NCI-H2081 (cell line): ENCODE measurements at places on chromosomes 1 and 21.

- no peak for DNase-seq
Observed at GRCh38 chr21:20270365-20271055, 727.7 kb upstream of the NCAM2 start.

GRCh38 chr1:119452091-119452490, 37.1 kb downstream of the HSD3B2 start:
- no peak for DNase-seq

GRCh38 chr21:26593800-26594199, 20.7 kb upstream of the CYYR1 start:
- no peak for DNase-seq

- DNase-seq = no peak
Observed at GRCh38 chr1:18561967-18562366, 68.7 kb upstream of the PAX7 start.

- no peak for DNase-seq
Observed at GRCh38 chr1:200625381-200625824, 4.9 kb upstream of the KIF14 start.

- no peak for DNase-seq
Observed at GRCh38 chr1:185376288-185376687, 59.2 kb upstream of the IVNS1ABP start.

- no peak for DNase-seq
Observed at GRCh38 chr1:6268415-6268814, 7.5 kb upstream of the GPR153 start.

- no peak for DNase-seq
Observed at GRCh38 chr1:191687721-191688120, 470.5 kb upstream of the RGS18 start.

DNA sequence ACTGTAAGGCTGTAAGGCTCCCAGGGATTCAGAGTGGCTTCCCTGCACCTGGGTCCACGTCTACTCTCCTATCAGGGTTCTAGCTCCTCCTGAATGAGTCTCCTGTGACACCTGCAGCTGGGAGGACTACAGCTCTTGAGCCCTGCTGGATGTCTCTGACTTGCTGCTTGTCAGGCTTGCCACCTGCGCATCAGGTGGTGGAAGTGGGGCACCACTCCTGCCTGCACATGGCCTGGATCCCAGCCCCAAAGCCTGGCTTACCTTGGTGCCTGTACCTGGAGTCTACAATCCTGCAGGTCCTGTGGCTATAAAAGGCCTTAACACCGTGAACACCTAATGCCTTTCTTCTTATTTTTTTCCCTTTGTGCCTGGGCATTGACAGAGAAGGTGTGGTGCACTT, 82.2 kb downstream of the FAM78B start:
- DNase-seq = no peak

DNA sequence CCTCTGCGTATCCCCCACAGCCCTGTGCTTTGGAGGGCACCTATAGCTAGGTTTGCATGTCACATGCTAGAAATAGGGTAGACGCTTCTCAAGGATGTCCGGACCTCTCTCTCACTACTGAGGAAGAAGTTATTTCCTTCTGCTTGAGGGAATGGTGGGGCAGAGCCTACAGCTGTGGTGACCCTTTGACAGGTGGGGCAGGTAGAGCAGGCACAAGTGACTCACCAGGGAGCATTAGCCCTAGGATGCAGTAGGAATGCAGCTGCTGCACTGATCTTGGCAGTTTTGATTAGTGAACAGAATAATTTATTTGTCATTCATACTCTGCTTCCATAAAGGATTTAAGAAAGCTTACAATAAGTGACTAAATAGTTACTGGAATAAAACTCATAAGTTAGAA, 129.6 kb upstream of the HOOK1 start:
- no peak for DNase-seq

DNA sequence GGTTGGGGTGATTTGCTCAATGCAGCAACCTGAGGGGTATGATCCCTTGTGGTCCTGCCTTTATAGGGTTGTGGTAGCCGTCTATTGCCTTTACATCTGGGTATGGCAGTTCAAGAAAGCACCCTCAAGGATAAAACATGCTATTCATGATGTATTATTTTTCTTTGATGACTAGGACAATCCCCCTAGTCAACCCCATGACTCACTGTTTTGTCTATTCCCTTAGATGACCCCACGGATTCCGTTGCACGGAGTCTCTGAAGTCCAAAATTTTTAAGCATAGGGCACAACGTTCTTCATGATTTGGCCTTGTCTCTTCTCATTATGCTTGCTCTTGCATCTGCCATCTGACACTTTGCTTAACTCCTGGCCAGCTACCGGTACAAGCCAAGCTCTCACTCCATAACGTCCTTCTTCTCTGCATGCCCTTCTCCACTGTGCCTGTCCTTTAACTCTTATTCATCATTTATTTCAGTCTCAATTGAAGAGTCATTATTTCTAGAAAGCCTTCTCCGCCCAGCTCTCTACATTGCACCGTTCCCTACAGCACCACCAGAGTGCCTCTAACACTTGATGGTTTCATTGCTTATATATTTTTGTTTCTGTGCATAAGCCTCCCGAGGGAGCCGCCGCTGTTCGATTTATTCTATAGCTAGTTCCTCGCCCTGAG, 838 bp upstream of the DISP1 start:
- no peak for DNase-seq

DNA sequence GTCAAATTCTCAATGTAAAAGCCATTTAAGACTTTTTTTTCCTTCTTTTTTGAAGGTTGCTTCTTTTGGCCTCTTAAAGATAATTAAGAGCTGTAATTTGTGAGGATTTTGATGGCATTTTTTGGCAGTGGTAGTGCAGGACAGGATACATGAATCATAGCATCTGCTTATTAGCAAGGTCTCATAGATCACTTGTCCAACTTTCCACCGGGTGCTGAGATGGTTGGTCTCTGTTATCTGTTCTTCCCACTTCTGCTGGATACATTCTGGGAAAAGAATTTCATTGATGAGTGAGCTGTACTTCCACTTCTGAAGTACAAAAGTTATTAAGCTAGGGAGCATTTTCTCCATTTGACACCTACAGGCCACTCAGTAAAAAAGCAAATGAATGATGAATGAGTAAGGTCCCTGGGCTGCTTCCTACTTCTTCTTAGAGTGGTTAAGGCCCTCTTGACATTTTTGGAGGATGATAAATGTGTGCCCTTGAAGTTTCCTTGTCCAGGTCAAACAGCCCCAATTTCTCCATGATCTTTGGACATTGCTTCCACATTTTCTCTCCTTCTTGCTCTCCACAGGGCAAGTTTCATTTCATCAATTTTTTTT, 100.6 kb downstream of the ROR1 start:
- DNase-seq = no peak

DNA sequence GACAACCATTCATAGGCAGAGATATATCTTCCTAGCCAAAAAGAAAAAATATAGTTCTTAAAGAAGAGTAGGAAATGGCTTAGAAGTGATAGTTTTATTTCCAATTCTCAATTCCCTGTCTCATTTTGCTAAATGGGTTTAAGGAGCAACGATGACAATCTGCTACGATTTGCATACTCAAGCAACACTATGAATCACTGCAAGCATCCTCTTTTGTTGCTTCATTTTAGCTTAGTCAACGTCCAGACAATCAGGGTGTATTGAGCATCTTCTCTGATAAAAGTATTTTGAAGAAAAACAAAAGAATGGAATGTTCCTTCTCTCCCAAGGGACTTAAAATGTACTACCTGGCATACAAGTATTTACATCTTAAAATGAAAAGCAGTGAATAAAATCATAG, 80.6 kb downstream of the RGS7 start:
- DNase-seq = no peak

DNA sequence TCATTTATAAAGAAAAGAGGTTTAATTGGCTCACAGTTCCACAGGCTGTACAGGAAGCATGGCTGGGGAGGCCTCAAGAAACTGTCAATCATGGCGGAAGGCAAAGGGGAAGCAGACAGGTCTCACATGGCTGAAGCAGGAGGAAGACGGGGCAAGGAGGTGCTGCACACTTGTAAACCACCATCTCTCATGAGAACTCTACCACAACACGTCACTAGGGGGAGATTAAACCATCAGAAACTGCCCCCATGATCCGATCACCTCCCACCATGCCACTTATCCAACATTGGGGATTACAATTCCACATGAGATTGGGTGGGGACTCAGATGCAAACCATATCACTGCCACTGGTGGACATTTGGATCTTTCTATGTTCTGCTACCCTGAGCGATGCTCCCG, 351.4 kb downstream of the NPHP4 start:
- no peak for DNase-seq

DNA sequence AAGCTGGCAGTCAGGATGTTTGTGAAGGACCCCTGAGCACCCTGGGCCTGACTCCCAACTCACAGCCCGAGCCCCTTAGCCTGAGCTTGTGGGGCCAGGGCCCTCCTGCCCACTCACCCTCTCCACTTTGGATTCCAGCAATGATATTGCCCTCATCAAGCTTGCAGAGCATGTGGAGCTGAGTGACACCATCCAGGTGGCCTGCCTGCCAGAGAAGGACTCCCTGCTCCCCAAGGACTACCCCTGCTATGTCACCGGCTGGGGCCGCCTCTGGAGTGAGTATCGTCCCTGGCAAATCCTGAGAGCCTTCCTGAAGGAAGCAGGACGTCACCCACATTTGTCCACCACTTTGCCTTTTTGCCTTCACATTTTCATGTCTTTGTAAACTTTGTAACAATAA, 5.0 kb downstream of the CTRC start:
- no peak for DNase-seq

GRCh38 chr1:42886800-42887199, 40.4 kb downstream of the ZNF691 start:
- no peak for DNase-seq

DNA sequence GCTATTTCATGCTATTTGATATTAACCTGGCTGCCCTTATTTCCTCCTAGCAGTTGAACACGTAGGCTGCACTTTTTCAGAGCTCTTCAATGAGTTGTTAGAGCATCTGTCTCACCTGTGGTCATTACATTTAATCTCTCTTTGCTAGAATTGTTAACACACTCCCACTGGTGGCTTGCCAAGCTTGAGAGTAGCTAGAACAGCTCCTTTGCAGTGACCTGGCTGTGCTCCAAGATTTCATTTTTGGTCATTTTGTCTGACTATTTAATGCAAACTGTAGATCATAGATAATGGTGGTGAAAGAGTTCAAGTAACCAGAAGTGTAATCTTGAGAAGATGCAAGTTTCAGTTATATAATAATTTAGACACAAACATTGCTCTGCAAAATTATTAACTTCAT, 105.6 kb downstream of the LRRC7 start:
- DNase-seq = peak; percentile 86

- DNase-seq = peak; percentile 2
Observed at GRCh38 chr1:198657550-198658064, 18.8 kb downstream of the PTPRC start.

GRCh38 chr1:32521165-32521564, 18.1 kb upstream of the ZBTB8A start:
- no peak for DNase-seq

DNA sequence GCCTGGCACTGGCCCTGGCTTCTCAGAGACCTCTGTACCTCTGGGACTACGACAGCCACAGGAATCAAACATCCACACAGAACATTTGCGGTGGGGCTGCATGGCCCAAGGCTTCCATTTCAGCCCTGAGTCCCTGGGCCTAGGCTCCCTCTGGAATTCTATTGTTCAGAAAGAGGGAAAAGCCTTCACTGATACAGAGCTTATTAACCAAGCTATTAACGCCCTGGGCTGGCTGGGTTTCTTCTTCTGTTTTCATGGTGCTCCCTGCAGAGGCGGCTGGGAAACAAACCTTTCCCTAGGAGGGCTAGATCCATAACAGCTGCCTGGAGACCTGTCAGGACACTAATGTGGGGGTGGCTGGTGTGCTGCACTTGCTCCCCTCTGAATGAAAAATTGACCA, 88.2 kb downstream of the KAZN start:
- DNase-seq = no peak

- DNase-seq = peak; percentile 48
Observed at GRCh38 chr1:209455661-209456358, 127.7 kb upstream of the CAMK1G start.

DNA sequence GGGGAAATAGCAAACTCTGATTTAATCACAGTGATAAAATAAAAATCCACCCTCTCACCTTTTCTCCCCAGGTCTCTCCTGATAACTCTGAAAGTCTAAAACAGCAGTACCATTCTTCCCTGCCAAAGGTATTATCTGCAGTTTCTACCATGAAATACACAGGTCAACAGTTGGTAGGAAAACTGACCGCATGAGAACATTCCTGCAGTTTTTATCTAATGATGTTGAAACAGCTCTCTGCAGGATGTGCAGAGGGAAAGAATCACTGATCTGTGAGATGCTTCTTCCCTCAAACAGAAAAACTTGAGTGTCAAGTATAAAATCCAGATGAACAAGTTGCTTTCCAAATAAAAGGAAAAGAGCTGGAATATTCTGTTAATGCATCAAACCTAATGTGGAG, 39.1 kb downstream of the KCNJ6 start:
- no peak for DNase-seq

DNA sequence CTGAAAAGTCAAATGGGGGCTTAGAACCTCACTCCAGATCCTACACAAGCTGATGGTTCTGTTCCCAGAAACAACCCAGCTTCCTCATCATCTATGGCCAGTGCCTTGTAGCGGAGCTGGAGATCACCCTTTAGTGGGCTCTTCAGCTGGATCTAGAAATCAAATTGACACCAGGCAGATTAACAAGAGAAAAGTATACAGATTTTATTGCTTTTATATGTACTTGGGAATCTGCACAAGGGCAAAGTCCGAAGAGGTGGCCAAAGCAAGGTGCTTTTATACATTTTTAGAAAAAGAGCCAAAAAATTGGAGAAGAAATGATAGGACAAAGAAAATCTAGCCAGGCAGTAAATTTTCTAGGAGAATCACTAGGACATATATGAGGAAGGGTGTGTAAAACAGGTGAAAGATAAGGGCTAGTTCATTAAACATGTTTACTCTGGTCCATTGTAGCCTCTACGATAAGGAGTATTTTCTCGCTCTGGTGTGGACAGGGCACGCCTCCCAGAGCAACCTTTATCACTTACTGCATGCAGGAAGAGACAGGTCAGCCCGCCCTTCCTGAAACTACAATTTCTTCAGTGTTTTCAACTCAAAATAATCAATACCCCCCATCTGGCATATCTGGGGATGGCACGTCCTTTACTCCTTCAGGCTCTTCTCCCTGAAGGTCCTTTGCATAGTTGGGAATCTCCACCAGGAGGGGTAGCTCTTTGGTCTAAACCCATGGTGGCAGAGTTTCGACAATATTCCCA, 14.0 kb upstream of the LGALS8 start:
- DNase-seq = no peak

GRCh38 chr1:245859493-245860114, 647.5 kb downstream of the SMYD3 start:
- no peak for DNase-seq

DNA sequence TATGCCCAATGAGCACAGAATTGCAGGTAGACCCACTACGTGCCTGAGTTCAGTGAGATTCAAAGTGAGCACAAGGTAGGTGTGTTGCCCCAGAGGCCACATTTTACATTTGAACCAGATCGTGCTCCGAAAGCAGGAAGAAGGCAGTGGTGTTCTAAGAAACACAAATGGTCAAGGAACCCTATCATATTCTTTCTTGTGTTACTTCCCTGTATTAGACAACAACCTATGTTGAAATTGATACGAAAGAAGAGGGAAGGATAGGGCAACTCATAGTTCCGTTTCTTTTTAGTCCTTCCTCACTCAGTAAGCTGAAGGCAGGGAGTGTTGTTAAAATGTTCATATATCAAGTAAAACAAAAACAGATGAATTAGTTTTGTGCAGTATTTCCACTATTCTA, 33.9 kb downstream of the OLFML2B start:
- DNase-seq = no peak
